Stimulated activated CD4-positive, alpha-beta T cell treated with anti-CD3 and anti-CD28 coated beads, Interleukin-12 subunit alpha, Interleukin-12 subunit beta, amount 100 ng/mL, for 4 hours (primary cell): ENCODE measurements at places on chromosomes 12 and 14.

GRCh38 chr12:13580206-13580605, 383.7 kb downstream of the EMP1 start:
- DNase-seq: no peak

DNA sequence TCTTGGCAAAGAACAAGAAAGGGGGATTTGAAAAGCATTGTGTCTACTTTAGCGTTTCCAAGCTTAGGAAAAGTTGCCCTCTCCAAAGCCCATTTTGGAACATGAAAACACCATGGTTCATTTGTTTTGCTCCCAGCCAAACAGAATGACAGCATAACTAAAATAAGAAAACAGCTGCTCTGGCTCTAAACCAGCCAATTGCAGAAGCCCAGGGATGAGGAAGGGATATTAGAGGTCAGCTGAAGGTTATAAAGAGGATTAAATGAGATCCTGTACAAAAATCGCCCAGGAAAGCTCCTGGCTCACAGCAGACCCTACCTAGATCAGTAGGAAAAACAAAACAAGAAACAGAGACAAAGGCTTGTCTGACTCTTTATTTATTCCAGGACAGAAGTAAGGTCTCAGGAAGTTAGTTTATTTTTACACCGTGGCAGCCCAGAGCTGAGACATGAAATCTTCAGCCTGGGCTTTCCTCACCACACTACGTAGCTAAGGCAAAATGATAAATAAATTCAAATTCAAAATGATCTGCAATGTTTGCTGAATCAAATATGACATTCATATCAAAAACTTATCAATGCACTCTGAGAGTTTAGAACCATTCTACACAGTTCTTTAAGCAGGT, 25.9 kb downstream of the SPX start:
- no peak for DNase-seq

DNA sequence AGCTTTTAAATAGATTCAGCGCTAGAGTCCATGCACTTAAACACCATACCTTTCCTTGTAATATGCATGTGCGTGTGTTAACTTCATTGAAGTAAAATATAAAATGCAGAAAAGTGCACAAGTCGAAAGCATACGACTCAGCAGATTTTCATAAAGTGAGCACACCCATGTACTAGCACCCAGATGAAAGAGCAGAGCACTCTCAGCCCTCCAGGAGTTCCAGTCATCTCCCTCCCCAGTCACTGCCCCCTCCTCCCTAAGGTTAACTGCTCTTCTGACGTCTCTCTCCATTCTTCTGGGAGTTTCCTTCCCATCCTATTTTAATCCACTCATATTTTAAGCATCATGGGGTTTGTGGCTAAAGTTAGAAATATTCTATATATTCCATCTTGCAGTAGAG, 20.2 kb downstream of the RDH12 start:
- no peak for DNase-seq

GRCh38 chr14:49634547-49635334, at the start of gene DNAAF2:
TSS of gene DNAAF2 (minus strand) at chr14:49635244. CDS start at chr14:49635149, 95 bp downstream.
- DNase-seq: peak; percentile 54

DNA sequence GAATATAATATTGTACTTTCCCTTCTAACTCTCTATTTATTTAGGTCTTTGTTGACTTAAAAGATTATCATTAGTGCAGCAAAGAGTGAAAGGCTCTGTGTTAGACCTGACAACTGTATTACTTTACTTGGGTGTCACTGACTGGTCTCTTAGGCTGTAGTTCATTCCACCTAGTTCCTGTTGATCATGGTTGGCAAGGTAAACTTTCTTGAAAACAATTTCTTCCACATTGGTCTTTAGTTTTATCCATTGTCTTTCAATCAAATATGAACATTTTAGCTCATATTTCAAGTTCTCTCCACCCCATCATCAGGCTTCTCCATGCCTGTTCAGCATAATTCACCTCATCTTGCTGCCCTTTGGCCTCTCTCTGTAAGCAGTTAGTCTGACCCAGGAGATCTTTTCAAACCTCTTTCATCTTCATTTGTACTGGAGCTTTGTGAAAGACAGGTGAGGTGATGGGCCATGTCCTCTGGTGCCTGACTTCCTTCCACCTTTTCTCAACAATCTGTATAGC, 32.1 kb upstream of the PPM1H start:
- no peak for DNase-seq

- DNase-seq: no peak
Observed at GRCh38 chr14:102779574-102780315, 2.5 kb downstream of the TRAF3 start.

DNA sequence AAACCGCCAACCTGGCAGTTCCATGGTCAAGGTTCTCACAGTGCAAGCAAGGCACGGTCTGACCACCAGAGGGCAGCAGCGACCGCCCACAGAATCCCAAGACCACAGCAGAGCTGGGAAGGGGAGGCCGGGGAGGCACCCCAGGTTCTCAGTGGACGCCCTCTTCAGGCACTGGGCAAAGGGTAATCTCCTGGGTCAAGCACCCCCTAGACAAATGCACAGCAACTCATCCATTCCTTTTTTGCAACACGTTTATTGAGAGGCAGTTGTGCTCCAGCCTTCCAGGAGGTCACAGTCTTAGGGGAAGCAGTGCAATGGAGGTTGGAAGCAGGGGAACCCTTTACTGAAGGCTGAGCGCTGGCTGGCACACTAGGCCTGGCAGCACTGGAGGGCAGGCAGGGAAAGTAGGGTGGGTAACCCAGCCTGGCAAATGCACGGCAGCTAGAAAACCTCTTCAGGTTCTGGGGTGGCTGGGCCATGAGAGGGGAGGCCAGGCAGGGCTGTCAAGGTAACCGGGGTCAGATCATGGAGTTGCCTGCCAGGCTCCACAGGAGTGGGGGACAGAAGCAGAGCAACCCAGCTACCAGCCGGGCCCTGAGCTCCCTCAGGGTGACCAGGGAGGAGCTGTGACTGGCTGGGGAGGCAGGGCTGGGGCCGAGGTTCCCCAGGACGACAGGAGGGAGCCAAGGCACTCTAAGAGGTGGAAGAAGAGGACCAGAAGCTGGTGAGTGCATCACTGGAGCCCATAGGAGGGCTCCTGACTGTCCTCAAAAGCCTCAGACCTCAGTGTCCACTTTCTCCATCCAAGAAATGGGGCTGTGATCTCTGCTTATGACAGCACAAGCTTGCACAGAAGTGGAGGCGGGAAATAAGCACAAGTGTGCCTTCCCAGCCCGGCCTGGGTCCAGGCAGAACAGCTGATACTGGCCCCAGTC, 1.8 kb upstream of the RHOF start:
- peak; percentile 83 for DNase-seq

- DNase-seq: peak; percentile 25
Observed at GRCh38 chr12:89160716-89161123, 191.6 kb downstream of the DUSP6 start.

DNA sequence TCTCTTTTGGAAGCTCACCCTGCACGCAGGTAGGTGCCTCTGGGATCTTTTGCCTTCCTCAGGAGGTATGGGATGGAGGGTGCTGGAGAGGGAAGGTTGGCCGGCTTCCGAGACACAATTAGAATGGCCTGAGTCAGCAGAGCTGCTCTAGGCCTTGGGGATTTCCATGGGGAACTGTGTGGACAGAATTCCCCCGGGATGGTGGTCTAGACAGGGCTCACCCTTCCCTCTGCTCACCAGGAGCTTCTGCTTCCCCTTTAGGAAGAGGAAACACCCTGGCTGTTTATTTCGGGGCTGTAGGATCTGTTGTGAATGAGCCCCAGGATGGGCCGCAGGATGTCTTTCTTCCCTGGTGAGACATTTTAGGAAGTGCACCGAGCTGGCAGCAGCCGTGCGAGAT, 43.7 kb upstream of the TMED10 start:
- no peak for DNase-seq

DNA sequence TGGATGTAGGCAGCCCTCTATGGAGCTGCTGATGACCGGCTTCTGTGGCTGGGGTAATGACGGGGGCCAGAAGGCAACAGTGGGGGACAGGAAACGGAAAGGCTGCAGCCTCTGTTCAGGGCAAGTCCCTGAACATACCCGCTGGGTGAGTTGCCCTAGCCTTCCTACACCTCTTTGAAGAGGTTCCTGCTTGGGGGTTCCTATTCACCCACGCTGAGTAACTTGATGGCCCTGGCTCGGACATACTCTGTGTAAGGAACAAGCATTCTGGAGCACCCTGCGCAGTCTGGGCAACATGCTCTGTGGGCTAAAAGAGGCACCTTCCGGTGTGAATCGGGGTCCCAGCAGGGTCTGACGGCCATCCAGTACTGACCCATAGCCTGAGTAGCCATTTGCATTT, 17.7 kb upstream of the GSC start:
- no peak for DNase-seq

GRCh38 chr14:92680781-92681650, 67.4 kb downstream of the LGMN start:
- peak; percentile 72 for DNase-seq

DNA sequence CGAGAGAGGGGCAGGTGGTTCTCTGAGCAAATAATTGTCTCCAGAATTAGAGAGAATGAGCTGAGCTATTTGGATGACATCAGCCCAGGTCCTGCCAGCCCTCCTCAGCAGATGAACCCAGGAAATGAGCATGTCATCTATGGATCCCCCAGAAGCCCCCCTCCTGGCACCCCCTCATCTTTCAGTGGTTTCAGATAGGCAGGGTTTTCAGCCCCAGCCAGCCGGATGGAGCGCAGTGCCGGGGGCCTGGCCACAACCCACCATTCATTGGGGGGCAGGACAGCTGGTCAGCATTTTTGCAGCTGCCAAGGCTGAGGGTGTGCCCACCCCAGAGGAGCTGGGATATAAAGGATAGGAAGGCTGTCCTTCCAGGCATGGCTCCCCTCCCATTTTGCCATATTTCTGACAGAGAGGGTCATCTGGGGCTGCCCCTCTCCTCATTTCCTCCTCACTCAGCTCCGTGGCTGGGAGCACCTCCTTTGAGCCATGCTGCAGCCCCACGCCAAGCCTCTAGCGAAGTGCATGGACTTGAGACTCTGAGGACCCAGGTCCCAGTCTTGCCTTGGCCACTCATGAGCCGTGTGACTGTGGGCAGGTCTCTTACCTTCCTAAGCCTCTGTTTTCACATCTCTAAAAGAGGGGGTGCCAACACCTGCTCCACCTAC, 6.0 kb upstream of the KRT71 start:
- no peak for DNase-seq

DNA sequence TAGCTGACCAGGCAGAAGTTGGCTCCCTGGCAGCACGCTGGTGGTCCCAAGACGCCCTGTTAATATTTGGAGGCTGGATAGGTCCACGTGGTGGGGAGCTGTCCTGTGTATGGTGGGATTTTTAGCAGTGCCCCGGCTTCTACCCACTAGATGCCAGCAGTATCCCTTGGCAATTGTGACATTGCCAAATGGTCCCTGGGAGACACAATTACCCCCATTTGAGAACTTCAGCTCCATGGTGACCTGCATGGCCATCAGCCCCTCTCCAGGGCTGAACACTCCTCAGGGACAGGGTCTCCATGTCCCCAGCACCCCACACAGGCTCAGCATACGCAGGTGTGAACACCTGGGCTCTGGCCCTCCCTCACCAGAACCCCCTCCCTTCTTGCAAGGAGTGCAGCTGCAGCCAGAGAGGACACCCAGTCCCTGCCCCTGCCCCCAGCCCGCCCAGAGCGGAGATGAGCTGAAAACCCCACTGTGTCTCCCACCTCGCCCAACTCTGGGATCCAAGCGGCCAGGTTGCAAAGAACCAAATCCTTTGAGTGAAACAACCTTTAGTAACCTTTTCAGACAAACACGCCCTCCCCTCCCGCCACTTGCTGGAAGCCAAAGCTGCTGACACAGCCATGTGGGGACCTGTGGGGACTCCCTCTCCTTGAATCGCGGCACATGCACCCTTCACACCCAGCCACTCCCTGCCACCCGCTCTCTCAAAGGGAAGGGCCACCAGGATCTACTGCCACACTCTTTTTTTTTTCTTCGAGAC, 120.4 kb downstream of the CALM1 start:
- no peak for DNase-seq

- DNase-seq: no peak
Observed at GRCh38 chr14:102863381-102863780, 59.1 kb upstream of the AMN start.
